ENCODE measurements at places on chromosomes 7 and 10.

GRCh38 chr7:157930441-157930840 lies 593.6 kb downstream of the DNAJB6 start:
- no peak for DNase-seq

GRCh38 chr7:87511510-87511909 lies 36.0 kb upstream of the ABCB4 start:
- no peak for DNase-seq

- peak; percentile 45 for DNase-seq
Measured at GRCh38 chr10:11783558-11783865, 39.6 kb upstream of the PROSER2 start.

GRCh38 chr10:113961182-113962031 lies 82.3 kb upstream of the ADRB1 start:
- no peak for DNase-seq

- DNase-seq = no peak
Measured at GRCh38 chr7:48083114-48083830, 5.8 kb upstream of the UPP1 start.

- DNase-seq = no peak
Measured at GRCh38 chr7:66055321-66055956, 20.2 kb upstream of the ASL start.

- DNase-seq = no peak
Measured at GRCh38 chr10:126294451-126294850, 93.8 kb downstream of the ADAM12 start.

- DNase-seq = no peak
Measured at GRCh38 chr7:131903315-131903714, 346.9 kb upstream of the PODXL start.

- DNase-seq = no peak
Measured at GRCh38 chr10:30490289-30491000, 56.5 kb downstream of the MAP3K8 start.

DNA sequence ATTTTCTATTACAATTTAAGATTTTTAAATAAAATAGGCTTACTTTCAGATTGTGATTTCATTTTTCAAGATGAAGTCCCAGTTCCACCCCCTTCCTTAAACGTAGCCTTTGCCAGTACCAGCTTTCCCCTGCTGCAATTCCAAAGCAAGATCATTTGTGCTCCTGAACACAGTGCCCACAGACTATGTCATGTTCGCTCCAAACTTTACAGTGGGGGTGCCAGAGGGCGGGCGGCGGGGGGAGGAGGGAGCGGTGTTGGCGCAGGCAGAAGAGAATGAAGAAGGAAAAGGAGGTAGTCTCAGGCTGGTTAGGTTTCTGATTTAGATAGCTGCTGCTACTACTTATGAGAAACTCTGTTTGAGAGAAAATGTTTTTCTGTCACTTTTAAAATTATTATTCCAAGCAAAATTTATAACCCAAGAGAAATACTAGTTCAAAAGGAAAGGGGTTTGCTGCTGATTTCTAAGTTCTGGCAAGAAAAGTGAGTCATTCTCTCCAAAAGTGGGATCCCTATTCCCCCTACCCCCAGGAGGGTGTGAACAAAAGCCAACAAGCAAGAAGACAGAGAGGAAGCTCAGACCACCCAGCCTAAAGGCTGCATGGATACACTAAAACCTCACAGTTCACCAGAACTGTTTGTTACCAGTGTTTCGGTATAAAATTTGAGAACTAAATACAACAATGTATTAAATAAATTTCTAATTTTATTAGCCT lies 109.6 kb downstream of the SRPK2 start:
- no peak for DNase-seq

- DNase-seq = peak; percentile 55
Measured at GRCh38 chr10:32379318-32379949, 32.5 kb upstream of the EPC1 start.

DNA sequence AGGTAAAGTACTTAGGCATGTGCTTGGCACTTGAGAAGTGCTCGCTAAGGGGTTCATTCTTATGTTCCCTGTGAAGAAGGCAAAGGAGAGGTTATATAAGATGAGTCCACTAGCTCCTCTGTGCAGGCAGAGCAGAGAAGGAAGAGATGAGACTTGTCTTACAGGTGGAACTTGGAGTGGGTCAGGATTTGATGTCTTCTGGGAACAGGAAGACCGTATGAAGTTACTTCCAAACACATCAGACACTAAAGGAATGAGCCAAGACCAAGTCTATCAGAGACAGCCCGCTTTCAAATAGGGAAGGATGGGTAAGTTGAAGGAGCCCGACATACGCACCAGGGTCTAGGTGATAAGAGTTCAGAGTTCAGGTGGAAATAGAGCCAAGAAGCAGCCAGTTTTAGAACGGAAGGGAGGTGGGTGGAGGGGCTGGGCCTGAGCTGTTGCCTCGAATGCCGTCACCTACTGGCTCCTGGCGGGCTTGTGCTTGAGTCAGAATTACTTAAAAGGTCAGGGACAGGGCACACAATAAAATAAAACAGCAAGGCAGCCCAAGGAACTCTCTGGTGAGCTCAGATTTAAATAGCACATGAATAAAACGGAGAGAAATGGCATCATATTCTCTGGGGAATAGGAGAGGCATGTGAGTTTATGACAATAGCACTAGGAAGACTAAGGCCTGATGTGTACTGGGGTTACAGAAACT lies 56.1 kb upstream of the GRB10 start:
- peak; percentile 59 for DNase-seq

DNA sequence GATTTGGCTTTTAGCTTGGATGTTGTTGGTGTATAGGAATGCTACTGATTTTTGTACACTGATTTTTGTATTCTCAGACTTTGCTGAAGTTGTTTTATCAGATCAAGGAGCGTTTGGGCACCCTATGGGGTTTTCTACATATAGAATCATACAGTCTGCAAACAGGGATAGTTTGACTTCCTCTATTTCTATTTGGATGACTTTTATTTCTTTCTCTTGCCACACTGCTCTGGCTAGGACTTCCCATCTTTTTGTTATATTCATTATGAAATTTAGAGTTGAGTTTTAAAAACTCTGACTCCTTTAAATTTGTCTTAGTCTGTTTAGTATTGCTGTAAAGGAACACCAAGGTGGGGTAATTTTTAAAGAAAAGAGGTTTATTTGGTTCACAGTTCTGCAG lies 4.7 kb downstream of the ZNF786 start:
- no peak for DNase-seq

DNA sequence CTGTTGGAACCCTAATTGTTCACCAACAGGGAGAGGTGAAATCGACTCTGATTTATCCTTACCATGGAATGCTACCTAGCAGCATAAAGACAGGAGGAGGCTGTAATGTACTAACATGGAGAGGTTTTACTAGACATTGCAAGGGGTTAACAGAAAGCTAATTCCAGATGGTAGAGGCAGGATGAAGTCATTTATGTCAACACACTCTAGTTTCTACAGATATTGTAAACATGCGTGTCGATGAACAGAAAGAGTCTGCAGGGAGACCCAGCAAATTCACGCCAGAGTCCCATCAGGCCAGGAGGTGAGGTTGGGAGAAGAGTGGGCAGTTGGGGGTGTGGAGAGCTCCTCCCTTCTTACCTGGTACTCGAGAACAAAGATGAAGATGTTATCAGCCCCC lies 7.0 kb downstream of the NPC1L1 start:
- no peak for DNase-seq

DNA sequence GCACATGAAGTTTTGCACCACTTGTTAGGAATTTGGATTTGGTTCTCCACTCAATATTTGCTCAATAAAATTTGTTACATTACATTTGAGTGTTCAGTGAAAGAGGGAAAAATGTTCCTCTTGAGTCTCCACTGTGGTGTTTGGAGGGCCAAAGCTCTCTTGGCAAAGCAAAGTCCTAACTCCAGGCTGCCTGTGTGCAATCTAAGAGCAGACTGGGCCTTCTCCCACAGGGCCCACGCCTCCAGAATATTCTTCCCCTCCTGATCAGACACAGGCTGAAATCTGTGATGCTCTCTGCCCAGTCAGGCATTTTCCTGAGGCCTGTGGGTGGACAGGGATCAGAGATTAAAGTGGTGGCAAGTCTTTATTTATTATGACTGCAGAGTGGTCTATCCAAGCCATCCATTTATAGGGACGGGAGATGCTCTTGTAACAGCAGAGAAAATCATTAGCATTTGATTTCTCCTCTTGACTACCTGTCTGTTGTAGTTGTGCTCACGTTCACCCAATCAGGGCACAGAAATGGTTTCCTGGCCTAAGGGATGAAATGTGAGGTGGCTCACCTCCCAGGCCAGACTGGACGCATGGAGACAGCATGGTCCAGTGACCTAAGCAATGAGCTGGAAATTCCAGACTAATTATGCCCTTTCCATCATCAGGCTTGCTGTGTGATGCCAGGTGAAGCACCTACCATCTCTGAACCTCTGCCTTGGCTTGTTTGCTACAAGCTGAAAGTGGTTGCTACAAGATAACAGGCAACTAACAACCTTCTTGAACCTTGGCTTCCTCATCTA lies 147.1 kb upstream of the NRBF2 start:
- no peak for DNase-seq

GRCh38 chr7:47421456-47421855 lies 160.5 kb downstream of the TNS3 start:
- DNase-seq = no peak

GRCh38 chr7:117024811-117025210 lies 71.5 kb downstream of the ST7 start:
- DNase-seq = no peak

DNA sequence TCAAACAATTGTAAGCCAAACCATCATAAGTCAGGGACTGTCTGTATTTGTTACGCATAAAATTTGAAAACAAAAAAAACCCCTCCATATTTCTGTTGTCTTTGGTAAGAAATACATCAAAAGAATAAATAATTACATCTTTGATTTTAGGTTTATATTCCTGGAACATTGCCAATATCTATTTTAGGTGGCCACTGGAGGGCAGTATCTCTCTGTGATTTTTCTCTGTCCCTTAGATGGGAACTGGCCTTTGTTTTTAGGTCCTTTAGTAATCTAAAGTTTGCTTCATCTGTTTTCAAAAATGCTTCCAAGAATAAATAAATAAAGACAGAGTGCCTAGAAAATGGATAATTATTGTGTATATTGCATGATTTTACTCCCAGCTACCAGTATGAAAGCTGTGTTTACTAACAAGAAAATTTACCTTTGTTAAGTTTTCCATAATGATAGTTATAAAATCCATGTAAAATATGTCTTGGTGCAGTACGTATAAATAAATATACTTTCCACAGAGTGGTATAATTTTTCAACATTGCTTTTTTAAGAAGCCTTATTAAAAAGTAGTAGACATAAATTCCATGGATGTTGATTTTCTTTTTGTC lies 64.2 kb downstream of the PHYHIPL start:
- peak; percentile 18 for DNase-seq

DNA sequence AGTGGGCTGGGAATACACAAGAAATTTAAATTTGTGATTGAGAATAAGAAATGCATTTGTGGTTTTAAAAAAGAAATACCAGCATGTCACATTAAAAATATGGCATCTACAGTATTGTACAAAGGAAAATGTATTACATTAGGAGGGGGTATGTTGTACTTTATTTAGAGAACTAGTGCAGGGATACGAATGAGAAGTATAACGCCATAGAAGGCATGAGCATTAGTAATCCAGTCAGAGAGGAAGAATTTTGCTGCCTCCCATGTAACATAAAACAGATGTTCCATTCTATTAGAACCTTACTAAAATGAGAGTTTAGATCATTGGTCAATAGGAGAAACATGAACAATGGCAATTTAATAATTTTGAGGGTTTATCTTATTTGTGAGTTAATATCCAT lies 182.2 kb downstream of the ADK start:
- DNase-seq = no peak
